ENCODE measurements at places on chromosomes 5 and 9.

GRCh38 chr9:136775191-136775590 is 10.9 kb upstream of the LCN15 start:
- DNase-seq, result no peak

DNA sequence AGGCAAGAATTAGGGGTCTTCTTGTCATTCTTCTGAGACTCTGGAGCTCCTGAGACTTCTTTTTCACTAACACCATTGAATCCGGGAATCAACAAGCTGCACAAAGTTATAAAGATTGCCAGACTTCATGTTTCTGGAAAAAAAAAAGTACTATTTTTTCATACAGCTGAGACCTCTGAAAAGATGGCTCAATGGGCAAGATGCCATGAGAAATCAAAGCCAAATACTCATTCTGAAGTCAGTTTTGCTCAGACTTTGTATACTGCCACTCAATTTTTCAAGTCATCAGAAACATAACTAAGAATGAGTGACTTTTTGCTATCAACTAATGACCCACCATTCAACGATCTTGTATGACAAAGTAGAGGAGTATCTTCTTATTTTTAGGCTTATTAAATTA is 512.0 kb downstream of the RAB3C start:
- DNase-seq, result no peak

GRCh38 chr5:26690511-26690910 is 347.9 kb downstream of the CDH9 start:
- DNase-seq, result no peak

- DNase-seq, result no peak
Measured at GRCh38 chr5:75337366-75338021, 474 bp downstream of the HMGCR start.

DNA sequence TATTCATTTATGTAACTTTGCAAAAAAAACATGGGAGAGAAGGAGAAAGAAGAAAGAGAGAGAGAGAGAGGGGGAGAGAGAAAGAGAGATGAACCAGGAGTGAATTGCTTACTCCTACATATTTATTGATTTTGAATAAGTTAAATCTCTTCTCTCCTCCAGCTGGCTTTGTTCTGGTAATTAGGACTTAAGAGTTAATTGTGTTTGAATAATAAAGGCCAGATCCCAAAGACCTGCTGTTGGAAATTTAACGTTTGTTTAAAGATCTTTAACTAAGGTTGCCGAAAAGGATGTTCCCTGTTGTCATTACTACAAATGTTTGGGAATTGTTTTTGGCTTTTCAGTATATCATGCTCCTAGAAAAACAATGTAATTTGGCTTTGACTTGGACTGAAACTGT is 473.0 kb downstream of the TUSC1 start:
- DNase-seq, result no peak

GRCh38 chr9:134306636-134307600 is 19.3 kb upstream of the RXRA start:
- no peak for DNase-seq

DNA sequence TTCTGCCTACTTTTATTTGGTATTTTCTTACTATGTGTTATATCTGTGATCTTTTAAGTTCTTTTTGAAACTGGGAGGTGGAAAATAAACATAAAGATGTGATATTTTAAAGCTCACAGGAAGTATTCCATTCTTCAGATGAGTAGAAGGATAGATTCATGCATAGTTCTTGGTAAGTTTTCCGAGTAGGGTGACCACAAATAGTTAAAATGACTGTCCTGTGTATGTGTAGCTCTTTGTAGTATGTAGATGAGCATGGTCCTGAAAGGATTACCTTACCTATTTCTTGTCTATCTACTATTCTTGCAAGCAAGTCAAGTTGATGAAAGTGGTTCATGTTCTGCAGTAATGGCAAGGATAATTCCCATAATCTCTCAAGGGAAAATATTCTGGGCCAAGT is 47.7 kb downstream of the SRFBP1 start:
- DNase-seq, result no peak

DNA sequence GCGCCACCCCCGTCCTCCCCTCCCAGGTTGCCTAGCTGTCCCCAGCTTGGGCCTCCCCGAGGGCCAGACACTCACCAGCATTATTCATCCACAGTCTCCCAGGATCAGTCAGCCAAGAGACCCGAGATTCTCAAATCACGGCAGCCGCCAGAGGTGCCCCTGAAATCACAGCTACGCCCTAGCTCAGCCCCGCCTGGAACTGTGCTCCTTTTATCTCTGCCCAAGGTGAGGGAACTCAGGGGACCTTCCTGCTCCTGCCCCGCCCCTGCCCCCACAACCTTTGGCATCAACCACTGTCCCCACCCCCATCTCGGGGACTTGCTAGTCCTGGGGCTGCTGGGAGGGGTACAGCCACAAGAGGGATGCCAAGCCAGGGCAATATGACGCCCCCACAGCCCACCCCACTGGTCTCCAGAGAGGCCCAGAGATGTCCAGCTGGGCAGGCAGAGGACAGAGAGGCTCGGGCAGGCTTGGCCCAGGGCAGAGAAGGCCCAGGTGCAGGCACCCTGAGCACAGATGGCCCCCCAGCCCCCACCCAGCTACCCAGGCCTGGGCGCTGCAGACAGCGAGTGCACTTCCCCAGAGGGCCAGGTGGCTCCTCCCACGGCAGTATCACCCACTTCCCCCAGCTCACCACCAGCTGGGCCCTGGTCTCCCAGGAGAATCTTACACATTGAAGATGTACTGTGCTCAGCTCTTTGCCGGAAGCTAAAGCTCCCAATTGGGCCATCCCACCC is at the start of gene FUT7:
Gene FUT7 (minus strand): TSS at position 185 of the 737 bp plus-strand sequence. CDS start 97 bp downstream, at position 88.
- no peak for DNase-seq

- DNase-seq, result no peak
Measured at GRCh38 chr9:16062542-16063240, 509.8 kb downstream of the CCDC171 start.

- no peak for DNase-seq
Measured at GRCh38 chr5:68190619-68191018, 24.9 kb upstream of the PIK3R1 start.

DNA sequence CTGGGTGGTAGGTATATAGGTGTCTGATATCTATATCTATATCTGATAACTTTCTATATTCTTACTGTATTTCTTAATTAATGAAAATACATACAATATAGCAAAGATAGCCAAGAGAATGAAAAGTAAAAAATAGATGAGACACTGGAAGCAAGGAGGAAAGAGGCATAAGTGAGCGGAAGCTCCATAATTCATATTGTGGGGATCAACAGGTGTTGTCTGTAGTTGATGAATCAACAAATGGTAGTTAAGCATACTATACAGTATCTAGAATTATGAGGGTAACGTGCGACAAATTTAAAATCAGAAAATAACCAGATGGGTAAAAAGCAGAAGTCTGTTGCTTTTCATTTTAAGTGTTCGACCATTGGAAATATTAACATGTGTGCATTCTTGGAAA is 7.1 kb downstream of the SPTLC1 start:
- DNase-seq, result no peak

DNA sequence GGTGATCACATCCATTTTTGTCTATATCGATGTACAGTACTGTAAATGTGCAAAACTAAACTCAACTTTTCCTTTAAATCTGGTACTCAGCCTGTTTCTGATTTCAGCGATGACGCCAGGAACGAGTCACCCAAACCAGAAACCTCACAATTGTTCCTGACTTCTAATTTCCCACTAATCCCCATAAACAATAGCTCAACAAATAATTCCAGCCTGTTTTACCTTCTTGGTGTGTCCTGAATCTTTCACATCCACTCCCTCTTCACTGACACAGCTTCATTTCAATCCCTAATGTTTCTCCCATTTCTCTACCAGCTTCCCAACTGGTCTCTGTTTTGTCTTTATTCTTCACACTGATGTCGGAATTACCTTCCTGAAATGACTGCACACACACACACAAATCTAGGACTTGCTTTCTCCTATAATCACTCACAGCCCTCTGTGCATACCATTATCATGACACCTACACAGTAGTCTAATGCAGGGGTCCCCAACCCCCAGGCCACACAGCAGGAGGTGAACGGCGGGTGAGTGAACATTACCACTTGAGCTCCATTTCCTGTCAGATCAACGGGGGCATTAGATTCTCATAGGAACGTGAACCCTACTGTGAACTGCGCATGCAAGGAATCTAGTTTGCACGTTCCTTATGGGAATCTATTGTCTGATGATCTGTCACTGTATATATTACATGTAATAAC is 97.8 kb upstream of the SLC30A5 start:
- DNase-seq, result no peak

DNA sequence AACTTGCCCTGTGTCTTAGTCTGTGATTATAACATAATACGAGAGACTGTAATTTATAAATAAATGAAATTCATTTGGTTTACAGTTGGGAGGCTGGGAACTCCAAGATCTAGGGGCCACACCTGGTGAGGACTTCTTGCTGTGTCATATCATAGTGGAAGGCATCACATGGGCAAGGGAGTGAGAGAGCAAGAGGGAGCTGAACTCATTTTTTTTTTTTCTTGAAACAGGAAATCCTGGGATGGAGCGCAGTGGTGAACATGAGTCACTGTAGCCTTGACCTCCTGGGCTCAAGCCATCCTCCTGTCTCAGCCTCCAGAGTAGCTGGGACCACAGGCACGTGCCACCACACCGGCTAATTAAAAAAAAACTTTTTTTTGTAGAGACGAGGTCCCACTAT is 7.2 kb downstream of the MLANA start:
- no peak for DNase-seq

- no peak for DNase-seq
Measured at GRCh38 chr9:85155352-85155751, 485.8 kb downstream of the NTRK2 start.

- no peak for DNase-seq
Measured at GRCh38 chr9:3136230-3136629, 292.3 kb upstream of the PUM3 start.

GRCh38 chr5:130034566-130035210 is 130.4 kb downstream of the CHSY3 start:
- no peak for DNase-seq

DNA sequence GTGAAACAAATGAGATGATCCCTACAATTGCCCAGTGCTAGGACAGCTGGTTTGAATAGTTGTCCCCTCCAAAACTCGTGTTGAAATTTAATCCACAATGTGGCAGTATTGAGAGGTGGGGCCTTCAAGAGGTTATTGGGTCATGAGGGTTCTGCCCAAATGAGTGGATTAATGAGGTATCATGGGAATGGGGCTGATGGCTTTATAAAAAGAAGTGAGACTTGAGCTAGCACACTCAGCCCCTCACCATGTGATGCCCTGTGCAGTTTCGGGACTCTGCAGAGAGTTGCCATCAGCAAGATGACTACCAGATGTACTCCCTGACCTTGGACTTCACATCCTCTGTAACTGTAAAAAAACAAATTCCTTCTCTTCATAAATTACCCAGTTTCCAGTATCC is 33.1 kb downstream of the RANBP6 start:
- no peak for DNase-seq

GRCh38 chr9:126814091-126814490 is 9.3 kb downstream of the ZBTB43 start:
- no peak for DNase-seq

DNA sequence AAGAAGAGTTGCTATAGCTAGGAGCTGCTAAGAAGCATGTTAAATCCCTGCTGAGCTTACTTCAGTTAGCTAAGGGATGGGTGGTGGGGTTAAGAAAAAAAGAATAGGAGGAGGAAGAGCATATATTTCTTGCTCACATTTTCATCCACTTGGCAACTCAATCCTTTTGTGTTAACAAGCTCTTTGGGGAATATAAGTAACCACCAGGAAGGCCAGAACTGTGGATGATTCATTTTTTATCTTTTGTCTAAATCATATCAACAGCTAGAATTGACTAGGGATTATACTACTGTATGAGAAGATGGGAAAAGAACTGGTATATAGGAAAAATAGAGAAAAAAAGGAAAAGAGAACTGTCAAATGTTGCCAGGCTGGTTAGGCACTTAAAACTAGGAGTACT is 555.3 kb upstream of the ARRDC3 start:
- no peak for DNase-seq

GRCh38 chr5:66949066-66949465 is 247.5 kb downstream of the CD180 start:
- DNase-seq, result no peak

GRCh38 chr5:121108725-121109124 is 644.6 kb downstream of the PRR16 start:
- DNase-seq, result no peak

GRCh38 chr9:32483343-32483742 is 42.7 kb downstream of the RIGI start:
- no peak for DNase-seq

DNA sequence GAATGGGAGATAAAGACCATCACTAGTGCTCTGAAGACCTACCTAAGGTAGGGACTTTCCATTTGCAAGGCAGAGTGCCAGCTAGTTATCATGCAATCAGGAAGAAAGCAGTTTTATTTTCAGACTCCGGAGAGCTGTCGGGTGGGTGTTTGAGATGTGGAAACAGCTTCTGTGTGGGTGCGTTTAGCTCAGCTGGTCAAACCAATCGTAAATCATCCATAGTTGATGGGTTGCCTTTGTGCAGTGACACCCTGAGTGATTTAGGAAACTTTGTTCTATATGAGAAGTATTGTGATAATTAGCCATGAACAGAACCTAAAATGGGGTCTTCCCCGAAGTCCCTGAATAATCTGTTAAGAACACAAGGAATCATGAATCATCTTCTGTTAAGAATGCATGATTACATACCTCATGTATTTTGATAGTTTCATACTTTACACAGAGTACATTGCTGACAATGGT is 284.3 kb downstream of the ARHGAP26 start:
- DNase-seq, result no peak

DNA sequence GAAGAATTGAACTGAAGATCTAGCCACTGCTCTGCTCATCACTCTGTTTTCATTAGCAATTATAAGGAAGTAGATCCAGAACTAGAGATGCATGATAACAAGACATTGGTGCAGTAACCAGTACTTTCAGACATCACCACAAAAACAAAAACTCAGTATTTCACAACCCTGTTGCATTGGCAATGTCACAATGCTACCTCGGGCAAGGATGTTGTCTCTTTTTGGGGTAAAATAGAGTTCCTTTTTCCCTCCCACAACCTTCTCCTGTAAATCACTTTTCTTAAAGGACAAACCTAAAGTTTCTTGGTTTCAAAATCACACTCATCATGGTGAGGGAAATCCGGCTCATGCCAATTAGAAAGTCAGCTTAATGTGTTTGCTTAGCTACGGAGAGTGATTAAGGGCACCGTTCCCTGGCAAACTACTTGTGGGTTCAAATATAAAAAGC is 420.1 kb upstream of the MEF2C start:
- DNase-seq, result no peak

DNA sequence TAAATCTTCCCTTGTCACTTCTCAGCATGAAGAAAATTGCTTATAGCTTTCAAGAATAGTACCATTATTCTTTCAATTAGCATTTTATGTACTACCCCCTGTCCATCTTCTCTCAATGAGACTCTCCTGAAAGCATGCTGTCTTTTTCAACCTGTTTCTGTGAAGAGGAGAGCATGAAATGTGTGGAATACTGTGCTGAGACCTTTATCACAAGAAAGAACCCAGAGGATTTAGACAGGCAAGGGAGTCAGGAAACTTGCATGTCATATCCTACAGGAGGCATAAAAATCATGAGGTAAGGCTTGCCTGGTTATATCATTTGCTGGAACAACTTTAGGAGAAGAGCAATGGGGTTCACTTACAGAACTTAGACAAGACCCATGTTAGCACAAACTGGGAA is 56.7 kb upstream of the LPAR1 start:
- no peak for DNase-seq

Measured in GM19239 (cell line).